ENCODE measurements at places on chromosomes 7 and 10. TPM values are rescaled to one million over a fixed set of nuclear protein-coding genes. Genes with fewer than 3 reads are reported as not detected.

GRCh38 chr10:126234630-126235029 is 153.6 kb downstream of the ADAM12 start:
- DNase-seq, result no peak

DNA sequence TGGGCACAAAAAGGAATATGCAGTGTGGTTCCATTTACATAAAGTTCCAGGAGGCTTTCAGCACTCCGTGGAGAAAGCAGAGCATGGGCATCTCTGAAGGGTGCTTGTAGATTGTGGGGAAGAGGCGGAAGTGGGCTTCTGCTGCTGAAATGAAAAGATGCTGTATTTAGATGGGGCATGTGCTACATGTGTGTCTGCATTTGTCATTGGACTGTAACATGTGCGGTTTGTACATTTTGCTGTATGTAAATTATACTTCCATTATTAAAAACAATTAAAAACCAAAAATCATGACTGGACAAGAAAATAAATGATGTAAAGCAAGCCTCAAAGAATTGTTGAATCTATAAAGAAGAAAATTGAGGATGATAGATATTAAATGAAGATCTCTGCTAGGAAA is 334.0 kb downstream of the WDR37 start:
- no peak for DNase-seq

GRCh38 chr7:114957444-114957843 is 35.5 kb downstream of the MDFIC start:
- DNase-seq, result no peak

DNA sequence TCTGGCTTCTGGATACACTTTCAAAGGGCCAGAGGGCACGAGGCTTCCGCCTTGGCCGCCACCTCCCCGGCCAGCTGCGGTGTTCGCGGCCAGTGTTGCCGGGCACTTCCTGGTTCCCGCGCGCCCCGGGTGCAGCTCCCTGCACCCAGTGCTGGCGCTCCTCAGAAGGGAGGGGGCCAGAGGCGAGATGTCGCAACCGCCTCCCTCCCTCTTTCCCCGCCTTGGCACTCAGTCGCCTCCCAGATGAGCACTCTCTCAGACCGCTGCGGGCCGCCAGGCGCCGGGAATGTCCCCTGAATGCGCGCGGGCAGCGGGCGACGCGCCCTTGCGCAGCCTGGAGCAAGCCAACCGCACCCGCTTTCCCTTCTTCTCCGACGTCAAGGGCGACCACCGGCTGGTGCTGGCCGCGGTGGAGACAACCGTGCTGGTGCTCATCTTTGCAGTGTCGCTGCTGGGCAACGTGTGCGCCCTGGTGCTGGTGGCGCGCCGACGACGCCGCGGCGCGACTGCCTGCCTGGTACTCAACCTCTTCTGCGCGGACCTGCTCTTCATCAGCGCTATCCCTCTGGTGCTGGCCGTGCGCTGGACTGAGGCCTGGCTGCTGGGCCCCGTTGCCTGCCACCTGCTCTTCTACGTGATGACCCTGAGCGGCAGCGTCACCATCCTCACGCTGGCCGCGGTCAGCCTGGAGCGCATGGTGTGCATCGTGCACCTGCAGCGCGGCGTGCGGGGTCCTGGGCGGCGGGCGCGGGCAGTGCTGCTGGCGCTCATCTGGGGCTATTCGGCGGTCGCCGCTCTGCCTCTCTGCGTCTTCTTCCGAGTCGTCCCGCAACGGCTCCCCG is at the start of gene FFAR4:
FFAR4 (plus strand) TSS at position 231 of the 842 bp plus-strand sequence; CDS start at position 287, 56 bp downstream.
- no peak for DNase-seq

GRCh38 chr7:94980418-94981142 is 73.2 kb downstream of the PPP1R9A start:
- DNase-seq, result no peak

DNA sequence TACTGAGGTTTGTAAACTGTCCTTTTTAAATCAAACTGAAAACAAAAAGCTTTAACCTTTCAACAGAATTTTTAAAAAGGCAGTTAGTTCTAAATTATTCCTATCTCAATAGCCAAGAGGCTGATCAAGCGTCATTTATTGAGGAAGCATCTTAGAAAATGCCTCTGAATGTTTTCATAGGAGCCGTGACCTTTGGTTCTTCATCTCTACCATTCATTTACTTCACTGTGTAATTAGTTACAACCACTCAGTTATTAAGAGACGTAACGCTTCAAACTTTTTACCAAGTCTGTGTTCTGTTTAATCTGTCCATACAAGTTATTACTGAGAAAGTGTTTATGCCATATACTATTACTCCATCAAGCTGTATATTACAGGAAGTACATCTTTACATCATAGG is 107.4 kb upstream of the KMT2E start:
- DNase-seq, result no peak

GRCh38 chr10:130432850-130433249 is 296.7 kb downstream of the GLRX3 start:
- no peak for DNase-seq

DNA sequence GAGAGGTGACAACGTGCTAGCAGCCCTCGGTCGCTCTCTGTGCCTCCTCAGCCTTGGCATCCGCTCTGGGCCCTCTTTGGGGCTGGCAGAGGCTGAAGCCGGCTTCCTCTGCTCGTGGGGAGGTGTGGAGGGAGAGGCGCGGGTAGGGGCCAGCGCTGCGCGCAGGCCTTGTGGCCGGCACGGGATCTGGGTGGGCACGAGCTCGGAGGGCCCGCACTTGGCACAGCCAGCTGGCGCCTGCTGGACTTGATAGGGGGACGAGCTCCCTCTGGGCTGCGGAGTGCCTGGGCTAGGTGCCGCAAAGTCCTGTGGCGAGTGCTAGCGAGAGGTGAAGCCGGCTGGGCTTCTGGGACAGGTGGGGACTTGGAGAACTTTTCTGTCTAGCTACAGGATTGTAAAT is 170.7 kb downstream of the EXOC4 start:
- DNase-seq, result no peak

- DNase-seq, result no peak
These were observed 188.6 kb downstream of the ELFN1 start for GRCh38 chr7:1858435-1859265.

DNA sequence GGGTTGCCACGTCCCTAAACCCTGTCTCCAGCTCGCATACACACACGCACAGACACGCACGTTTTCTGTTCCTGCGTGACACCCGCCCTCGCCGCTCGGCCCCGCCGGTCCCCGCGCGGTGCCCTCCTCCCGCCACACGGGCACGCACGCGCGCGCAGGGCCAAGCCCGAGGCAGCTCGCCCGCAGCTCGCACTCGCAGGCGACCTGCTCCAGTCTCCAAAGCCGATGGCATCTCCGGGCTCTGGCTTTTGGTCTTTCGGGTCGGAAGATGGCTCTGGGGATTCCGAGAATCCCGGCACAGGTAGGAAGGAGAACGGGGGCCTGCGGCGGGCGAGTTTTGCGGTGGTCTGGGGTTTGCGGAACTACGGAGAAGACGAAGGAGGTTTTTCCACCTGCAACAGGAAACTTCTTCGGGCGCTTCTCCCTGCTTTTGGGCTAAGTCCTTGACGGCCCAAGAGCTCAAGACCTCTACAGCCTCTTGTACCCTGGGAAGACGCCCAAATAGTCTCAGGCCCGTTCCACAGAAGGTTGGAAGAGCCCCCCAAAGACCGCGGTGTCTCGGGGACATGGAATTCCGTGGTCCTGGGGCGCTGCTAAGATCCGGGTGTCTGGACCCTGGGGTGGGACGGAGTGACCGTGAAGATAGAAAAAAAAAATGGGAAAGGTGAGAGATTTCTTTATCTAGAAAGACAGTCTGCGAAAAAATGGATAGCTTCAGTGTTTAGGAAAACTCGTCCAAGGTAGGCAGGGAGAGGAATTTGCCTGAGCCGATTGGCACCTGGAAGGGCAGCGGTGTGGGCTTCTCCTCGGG is at the start of gene GAD2:
GAD2 (plus strand) TSS at position 190 of the 811 bp plus-strand sequence; CDS start at position 226, 36 bp downstream.
- DNase-seq, result no peak

GRCh38 chr10:95819620-95820329 is 63.8 kb downstream of the ENTPD1 start:
- no peak for DNase-seq

DNA sequence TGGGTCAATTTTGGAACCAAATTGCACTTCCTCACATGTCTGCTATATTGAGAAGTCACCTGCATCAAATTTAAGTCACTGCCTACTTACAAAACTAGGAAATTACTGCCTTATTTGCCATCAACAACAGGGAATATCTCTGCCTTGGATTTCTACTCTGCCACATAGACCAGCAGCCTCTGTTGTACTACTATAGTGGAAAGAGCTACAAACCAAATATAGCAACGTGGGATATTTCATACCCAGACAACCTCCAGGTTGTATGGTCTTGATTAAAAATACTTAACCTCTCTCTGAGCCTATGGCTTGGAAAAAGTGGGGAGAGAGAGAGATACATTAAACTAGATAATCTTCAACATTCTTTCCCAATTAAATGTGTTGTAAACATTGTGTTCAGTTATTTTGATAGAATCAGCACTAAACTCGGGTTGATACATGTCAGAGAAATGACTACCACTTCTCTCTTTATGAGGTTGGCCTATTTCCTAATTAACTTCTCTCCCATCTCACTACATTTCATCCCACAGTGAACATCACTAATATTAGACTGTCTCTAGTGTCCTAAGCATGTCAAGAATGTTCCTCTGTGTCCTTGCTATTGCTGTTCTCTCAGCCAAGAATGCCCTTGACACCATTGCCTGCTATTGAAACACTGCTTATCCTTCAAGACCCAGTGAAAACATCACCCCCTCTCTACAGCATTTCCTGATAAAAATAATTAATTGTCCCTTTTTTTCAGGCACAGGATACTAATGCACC is 421.2 kb downstream of the IPMK start:
- DNase-seq, result no peak

DNA sequence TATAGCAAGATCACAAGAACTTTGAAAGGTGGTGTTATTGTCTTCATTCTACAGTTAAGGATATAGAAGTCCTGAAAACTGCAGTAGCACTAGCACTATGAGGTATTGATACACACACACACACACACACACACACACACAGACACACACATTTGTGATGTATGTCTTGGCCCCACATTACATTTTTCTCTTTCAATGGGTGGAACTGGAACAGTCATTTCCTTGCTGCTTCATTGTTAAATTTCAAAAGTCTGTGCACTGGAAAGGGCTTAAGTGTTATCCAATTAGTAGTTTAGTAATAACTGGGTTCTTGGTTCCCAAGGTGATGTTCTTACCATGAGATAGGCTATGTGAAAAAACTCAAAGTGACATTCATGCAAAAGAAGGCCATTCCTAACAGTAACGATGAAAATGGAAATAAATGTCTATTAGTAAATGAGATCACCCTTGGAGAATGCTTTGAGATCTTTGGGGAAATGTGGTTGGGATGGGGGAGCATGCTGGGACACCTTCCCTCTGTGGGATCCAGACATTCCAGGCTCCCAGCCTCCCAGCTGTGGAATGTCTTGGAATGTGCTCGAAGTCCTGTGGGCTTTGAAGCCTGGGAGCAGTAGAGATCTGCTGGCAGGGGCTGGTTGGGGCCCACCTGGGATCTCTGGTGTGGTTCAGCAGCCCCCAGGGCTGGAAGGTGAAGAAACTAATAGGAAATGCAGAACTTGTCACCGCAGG is 37.4 kb upstream of the CALD1 start:
- no peak for DNase-seq

DNA sequence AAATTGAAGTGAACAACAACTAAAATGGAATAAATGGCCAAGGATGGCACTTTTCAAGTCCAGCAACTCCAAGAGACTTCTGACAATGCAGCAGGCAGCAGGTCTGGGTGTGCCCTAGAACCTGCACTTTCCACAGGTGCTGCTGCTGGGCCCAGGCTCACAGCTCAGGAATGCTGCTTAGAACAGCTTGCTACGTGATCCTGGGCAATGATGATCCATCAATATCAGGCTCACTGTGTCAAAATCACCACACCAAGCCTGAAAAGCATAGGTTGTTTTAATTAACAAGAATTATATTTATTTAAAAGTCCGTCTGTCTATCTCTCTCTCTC is 148.4 kb downstream of the TNS3 start:
- DNase-seq, result no peak

DNA sequence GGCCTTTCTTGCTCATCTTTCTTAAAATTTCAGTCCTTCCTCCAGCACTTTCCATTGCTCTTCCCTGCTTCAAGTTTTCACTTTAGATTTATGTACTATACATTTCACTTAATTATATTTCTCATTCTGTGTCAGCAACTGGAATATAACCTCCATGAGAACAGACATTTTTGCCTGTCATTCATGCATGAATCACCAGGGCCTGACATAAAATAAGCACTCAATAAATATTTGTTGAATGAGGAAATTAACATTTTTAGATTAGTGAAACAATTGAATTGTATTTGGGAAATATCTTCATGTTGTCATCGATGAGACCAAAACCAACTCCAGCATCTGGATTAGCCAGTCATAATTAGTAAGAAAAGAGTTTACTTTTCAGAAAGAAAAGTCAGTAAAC is 6.1 kb downstream of the SAMD9L start:
- no peak for DNase-seq

- DNase-seq, result no peak
These were observed 137.4 kb upstream of the KCNMA1 start for GRCh38 chr10:77774940-77775391.

DNA sequence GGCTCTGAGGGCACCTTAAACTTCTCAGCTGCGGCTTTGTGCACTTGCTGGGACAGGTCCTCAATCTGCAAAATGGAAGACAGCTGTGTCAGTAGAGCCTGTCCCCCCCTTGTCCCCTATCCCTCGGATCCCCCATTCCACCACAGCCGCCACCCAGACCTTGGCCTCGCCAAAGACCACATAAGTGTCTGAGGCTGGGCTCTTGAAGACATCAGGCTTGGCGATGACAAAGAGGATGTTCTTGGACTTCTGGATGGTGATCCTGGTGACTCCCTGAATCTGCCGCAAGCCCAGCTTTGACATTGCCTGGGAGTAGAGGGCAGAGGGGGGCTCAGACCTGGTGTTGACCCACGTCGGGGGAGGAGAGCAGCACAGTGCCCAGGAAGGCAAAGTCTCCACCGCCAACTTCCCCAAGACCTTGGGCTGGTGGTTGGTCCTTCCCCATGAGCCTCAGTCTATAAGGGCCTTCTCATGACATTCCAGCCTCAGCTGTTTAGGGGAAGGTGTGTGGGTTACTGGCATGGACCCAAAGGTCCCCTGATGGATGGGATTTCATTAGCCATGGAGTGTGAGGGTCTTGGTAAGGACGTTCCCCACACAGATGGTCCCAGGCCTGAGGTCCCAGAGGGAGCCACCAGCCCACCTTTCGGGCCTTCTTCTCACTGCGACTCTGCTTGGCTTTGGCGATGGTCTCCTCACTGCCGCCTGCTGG is 7.7 kb downstream of the NACAD start:
- DNase-seq, result no peak

Gene PDK4
- 11.7 TPM for total RNA-seq

Gene OR2A25
- total RNA-seq, result not detected

Gene ANKRD61
- 0.31 TPM for total RNA-seq

Gene TCAF2
- total RNA-seq, result 0.78 TPM

Gene GPR37
- total RNA-seq, result 24.3 TPM

Gene GSTO2
- total RNA-seq, result 0.62 TPM

Gene IGFBP3
- total RNA-seq, result 4.2 TPM

Gene AMZ1
- total RNA-seq, result 2.2 TPM

Gene HOXA5
- not detected for total RNA-seq

Gene PLA2G12B
- total RNA-seq, result not detected

Gene AKR1D1
- not detected for total RNA-seq

Gene ABLIM1
- total RNA-seq, result 103 TPM

Gene CLRN3
- 0.62 TPM for total RNA-seq

Data from occipital lobe (tissue), 3 donors.